ENCODE measurements at places on chromosomes 16 and 17.

GRCh38 chr17:266219-266618, 84.8 kb upstream of the DOC2B start:
- DNase-seq, result no peak

DNA sequence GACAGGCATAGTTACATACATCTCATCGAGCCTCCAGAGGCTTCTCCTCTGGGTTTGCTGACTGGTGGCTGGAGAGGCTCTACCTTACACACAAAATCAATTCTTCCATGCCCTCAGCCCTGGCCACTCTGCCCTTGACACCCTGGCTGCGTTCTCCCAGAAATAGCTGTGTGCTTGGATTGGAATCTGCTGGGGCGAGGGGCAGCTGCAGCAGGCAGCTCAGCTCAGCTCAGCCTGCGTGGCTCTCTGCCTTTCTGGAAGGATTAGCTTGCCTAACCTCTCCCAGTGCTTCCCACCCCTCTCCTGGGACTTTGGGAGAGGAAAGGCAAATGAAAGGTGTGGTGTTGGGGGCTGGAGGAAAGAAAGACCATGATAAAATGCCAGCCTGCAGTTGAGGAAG, 216.1 kb downstream of the ENGASE start:
- DNase-seq, result no peak

- DNase-seq, result no peak
Observed at GRCh38 chr16:71767060-71767900, 41.4 kb downstream of the AP1G1 start.

GRCh38 chr16:23608194-23608593, 12.1 kb upstream of the NDUFAB1 start:
- DNase-seq, result no peak

DNA sequence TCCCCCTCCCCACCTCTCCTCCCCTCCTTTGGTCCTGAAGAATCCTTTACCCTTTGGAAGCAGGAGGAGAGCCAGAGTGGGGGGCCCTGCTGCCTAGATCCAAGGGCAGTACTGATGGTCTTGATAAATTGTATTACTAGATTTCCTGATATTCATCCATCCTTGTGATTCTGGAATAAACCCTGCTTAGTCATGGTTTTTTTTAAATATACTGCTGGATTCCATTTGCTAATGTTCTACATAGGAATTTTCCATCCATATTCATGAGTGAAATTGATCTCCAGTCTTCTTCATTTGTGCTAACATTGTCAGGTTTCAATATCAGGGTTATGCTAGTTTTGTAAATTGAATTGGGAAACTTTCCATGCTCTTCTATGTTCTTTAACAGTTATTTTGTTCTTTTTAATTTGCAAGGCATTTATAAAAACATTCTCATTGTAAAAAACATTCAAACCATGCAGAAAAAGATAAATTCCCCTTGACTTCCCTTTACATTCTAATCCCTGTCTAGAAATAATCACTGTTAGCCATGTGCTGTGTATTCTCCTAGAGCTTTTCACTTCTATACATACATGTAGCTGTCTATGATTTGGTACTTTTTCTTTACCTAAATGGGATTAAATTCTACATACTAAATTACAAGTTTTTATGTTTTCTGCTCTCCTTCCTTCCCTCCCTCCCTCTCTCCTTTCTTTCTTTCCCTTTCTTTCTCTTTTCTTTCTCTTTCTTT, 56.7 kb downstream of the CCDC42 start:
- DNase-seq, result no peak

DNA sequence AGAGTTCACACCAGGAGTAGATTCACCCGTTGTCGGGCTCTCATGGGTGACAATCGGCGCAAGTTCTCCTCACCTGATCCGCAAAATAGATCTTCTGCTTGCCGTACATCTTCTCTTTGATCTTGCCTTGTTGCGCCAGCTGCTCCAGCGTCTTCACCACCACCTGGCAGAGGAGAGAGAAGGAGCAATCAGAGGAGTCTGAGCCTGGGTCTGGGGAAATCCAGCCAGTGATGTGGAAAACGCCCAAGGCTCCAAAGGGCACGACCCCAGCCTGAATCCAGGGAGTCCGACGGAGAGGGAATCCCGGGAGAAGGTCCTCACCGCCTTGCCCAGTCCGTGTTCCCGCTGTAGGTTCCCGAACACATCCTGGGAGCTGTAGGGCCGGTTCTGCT, 393 bp downstream of the PSMC3IP start:
- no peak for DNase-seq

- no peak for DNase-seq
Observed at GRCh38 chr16:11791144-11791828, 5.8 kb downstream of the ZC3H7A start.

GRCh38 chr17:64648234-64648633, 13.9 kb downstream of the SMURF2 start:
- DNase-seq, result no peak

DNA sequence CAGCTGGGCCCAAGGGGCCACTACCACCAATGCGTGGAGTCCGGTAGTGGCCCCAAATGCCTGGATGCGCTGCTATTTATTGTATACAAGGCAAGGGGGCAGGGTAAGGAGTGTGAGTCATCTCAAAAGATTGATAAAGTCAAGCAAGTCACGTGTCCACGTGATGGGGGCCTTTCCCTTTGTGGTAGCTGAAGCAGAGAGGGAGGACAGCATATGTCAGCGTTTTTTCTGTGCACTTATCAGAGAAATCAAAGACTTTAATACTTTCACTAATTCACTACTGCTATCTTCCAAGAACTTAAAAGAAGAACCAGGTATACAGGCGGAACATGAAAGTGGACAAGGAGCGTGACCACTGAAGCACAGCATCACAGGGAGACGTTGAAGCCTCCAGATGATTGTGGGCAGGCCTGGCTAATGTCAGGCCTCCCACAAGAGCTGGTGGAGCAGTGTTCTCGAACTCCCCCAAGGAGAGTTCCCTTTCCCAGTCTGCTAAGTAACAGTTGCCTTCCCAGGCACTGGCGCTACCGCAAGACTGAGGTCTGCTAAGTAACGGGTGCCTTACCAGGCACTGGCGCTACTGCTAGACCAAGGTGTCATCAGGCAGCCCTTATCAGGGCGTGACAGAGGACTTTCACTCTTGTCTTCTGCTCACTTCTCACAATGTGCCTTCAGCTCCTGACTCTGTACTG, 10.8 kb upstream of the ASB16 start:
- DNase-seq, result peak; percentile 22

- no peak for DNase-seq
Observed at GRCh38 chr16:30923554-30924075, at the start of gene FBXL19. TSS of gene FBXL19 (plus strand) at chr16:30923572. CDS start at chr16:30925755, 2,183 bp downstream.

DNA sequence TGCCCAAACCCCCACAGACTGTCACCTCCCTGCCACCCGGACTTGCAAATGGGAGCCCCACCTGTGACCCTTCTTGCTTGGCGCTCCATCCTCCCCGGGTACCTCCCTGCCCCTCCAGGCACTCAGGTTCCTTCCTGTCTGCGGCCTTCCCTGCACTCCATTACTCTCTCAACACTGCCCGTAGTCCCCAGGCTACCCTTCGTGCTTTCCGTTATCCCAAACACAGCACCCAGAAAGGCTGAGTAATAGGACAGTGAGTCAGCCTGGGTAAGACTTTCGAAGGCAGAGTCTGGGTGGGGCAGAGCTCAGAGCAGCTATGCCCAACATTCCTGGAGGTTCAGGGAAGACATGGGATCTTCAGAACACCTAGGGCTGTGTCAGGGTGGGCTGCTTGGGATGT, 16.6 kb upstream of the C16orf74 start:
- DNase-seq, result no peak

DNA sequence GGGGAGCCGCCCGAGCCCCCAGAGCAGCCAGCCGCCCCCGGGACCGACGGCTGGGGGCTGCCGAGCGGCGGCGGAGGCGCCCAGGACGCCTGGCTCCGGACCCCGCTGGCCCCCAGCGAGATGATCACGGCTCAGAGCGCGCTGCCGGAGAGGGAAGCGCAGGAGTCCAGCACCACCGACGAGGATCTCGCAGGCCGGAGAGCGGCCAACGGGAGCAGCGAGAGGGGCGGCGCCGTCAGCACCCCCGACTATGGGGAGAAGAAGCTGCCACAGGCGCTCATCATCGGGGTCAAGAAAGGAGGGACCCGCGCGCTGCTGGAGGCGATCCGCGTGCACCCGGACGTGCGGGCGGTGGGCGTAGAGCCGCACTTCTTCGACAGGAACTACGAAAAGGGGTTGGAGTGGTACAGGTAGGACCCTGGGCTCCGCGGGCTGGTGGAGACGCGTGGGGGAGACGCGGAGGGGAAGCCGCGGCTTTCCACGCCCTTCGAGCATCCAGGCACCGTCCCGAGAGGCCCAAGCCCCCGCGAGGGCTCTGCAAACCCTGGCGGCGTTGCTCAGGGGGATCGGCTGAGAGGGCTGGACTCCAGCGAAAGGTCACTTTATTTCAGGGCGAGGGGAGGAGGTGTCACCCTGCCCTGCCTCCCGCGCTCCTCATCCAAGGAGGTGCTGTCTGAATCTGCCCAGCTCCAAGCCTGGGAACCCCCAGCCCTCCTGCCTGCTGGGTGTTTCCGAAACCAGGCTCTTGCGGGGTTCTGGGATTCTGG, 1.2 kb downstream of the HS3ST4 start:
- no peak for DNase-seq

DNA sequence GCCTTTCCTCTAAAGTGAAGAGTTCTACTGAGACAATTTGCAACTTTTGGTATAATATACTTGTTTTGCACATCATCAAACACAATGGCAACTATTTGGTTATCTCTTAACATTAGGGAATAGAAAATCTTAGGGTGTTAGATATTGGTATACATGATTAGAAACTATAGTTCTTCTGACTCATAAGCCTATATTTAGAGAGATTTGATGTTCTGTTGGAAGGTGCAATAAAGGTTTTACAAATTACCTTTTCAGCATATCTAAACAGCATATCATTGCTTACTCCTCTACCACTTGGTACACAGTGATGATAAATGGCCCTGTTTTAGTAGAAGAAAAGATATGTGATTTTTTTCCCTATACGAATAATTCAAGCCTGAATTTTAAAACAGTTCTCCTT, 6.2 kb downstream of the EVI2B start:
- no peak for DNase-seq

DNA sequence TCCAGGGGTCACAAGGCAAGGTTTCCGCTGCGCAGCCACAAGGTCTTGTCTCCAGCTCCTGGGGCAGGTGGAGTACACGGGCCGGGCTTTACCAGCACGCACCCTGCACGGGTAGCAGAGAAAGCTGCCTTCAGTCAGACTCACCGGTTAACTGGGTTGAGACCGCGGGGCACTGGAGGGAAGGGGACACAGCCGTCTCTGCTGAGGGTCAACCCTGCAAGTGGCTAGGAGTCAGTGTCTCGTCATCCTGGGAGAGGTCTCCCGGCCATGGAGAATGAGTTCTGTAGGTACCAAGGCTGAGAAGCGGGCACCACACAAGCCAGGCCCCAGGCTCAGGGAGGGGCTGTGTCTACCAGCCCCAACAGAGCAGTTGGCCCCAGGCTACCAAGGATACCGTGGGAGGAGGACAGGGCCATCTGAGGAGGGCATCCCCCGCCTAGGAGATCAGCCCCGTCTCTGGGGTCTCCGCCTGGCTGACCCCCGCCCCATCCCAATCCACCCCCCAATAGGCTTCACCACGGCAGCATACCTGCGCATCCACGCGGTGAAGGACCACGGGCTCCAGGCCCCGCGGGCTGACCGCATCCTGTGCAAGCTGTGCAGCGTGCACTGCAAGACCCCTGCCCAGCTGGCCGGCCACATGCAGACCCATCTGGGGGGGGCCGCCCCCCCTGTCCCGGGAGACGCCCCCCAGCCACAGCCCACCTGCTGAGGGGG, 2.8 kb upstream of the PRRT2 start:
- no peak for DNase-seq

DNA sequence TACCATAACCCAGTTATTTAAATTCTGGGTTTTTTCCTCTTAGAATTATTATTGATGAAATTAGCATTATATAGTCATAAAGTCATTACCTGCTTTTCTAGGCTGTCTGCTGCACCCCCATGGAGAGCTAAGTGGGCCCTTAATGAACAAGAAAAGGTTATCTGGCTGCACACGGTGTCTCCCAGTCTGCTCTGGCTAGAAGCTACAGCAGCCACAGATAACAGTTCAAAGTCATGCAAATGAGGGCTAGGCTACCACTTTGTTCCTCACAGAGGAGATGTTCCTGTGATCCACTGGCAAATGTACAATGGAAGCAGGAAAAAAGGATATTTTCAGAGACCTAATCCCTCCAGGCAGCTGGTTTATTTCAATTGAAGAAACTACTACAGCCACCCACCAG, 112.1 kb downstream of the SNX11 start:
- no peak for DNase-seq

GRCh38 chr17:8479431-8479947, 43.8 kb downstream of the NDEL1 start:
- no peak for DNase-seq

DNA sequence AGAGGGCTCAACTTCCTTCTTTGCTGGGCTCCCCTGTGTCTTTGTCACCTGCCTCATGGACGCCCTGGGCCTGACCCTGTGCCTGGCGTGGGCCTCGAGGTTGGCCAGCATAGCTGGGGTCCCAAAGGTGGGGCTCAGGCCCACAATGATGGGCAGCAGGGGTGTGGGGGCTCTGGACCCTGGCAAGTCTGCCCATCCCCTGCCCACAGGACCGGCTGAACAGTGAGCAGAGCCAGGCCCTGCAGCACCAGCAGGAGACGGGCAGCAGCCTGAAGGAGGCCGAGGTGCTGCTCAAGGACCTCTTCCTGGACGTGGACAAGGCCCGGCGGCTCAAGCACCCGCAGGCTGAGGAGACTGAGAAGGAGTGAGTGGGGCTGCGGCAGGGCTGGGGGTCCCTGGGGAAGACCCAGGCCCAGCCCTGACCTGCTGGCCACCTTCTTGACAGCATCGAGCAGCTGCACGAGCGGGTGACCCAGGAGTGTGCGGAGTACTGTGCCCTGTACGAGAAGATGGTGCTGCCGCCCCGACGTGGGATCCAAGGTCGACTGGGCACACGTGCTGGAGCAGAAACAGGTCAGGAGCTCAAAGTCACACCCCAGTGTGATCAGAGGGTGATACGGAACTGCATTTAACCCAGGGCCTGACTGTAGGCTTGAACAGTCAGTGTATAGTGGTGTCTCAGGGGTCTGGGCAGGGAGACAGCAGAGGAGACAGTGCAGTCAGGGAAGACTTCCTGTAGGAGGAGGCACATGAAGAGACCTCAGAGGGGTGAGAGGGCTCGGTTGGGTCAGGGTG, 3.8 kb downstream of the EVPLL start:
- no peak for DNase-seq

DNA sequence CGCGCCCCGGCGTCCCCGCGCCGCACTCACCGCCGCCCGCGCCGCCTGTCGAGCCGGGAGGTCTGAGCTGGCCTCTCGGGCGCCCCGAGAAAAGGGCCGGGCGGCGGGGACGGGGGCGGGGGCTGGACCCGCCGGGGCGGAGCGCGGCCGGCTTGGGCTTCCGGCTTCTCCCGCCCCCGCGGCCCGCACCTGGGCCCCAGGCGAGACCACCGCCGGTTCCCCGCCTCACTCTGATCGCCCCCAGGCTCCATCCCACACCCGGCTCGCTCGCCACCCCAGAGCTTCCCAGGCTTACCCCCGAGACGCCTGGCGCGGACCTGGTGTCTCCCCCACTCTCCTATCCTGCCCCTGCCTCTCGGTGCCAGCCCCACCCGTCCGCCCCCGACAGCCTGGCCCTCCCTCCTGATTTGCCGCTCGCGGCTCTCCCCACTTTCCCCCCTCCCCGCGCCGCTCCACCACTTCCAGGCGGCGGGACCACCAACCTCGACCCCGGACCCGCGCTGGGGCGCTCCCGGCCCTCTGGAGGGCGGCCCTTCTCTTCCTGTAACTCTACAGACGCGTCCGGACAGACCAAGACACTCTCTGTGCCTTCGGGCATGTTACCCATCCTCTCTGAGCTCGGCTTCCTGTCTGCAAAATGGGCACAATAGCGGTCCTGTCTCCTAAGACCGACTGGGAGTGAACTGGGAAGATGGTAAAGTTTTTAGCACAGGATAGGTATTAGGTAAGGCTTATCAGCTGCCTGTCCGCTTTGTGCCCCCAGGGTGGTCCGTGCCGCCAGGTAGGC, at the start of gene LITAF:
Gene LITAF (minus strand): TSS at position 64 of the 787 bp plus-strand sequence. CDS start 30,189 bp downstream, outside the sequence.
- peak; percentile 69 for DNase-seq

All from stimulated activated CD4-positive, alpha-beta T cell treated with anti-CD3 and anti-CD28 coated beads, Interleukin-2, amount 100 ng/mL, for 24 hours (primary cell).